C1 segment of cervical spinal cord (tissue), 14 donors: ENCODE measurements at places on chromosomes 6 and 20.

- no peak for DNase-seq
Measured at GRCh38 chr6:168016721-168017525, 19.5 kb downstream of the KIF25 start.

GRCh38 chr6:125048274-125048673 lies 86.0 kb downstream of the RNF217 start:
- DNase-seq = no peak

- DNase-seq = no peak
Measured at GRCh38 chr6:82525775-82526495, 162.3 kb downstream of the TPBG start.

- no peak for DNase-seq
Measured at GRCh38 chr20:5996765-5997164, 46.3 kb downstream of the MCM8 start.
